Activated CD8-positive, alpha-beta T cell treated with anti-CD3 and anti-CD28 coated beads, Interleukin-2, amount 10 ng/mL, durations not matched to agents 7 days and 5 days (primary cell): ENCODE measurements at places on chromosomes 1 and 21.

GRCh38 chr1:185526344-185527307 lies 207.6 kb upstream of the HMCN1 start:
- DNase-seq = no peak

DNA sequence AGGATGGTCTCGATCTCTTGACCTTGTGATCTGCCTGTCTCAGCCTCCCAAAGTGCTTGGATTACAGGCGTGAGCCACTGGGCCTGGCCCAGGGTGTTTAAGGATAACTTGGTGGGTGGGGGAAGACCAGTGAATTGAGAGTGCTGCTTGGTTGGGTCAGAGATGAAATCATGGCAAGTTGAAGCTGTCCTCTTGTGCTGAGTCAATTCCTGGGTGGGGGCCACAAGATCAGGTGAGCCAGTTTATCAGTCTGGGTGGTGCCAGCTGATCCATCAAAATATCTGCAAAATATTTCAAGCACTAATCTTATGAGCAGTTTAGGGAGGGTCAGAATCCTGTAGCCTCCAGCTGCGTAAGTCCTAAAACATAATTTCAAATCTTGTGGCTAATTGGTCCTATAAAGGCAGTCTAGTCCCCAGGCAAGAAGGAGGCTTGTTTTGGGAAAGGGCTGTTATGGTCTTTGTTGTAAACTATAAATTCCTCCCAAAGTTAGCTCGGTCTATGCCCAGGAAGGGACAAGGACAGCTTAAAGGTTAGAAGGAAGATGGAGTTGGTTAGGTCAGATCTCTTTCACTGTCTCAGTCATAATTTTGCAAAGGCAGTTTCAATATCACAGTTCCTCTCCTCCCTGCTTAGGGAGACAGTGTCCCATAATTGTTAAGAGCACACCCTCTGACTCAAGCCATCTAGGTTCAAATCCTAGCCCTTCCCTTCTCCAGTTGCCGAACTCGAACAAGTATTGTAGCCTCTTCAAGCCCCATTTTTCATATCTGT lies 66.8 kb upstream of the BACH1 start:
- DNase-seq = no peak

- DNase-seq = no peak
Measured at GRCh38 chr1:24002695-24003094, 22.6 kb upstream of the SRSF10 start.

DNA sequence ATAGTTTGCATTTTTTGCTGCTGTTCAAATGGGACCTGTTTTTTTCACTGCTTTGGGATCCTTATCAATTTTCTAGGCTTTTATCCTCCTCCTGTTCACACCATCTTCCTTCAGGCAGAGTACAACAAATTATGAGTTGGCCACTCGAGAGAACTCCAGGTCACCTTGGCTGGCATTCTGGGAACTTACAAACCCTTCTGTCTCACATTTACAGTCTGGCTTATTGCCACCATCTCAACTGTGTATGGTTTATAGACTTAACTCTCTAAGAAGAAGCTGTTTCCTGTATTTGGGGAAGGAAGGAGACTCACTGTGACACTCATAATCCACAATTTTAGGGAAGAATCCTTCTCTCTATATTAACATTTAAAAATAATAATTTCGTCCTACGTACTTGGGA lies 5.4 kb upstream of the ZNF691 start:
- DNase-seq = no peak

GRCh38 chr1:57494530-57495079 lies 70.7 kb upstream of the DAB1 start:
- DNase-seq = no peak

DNA sequence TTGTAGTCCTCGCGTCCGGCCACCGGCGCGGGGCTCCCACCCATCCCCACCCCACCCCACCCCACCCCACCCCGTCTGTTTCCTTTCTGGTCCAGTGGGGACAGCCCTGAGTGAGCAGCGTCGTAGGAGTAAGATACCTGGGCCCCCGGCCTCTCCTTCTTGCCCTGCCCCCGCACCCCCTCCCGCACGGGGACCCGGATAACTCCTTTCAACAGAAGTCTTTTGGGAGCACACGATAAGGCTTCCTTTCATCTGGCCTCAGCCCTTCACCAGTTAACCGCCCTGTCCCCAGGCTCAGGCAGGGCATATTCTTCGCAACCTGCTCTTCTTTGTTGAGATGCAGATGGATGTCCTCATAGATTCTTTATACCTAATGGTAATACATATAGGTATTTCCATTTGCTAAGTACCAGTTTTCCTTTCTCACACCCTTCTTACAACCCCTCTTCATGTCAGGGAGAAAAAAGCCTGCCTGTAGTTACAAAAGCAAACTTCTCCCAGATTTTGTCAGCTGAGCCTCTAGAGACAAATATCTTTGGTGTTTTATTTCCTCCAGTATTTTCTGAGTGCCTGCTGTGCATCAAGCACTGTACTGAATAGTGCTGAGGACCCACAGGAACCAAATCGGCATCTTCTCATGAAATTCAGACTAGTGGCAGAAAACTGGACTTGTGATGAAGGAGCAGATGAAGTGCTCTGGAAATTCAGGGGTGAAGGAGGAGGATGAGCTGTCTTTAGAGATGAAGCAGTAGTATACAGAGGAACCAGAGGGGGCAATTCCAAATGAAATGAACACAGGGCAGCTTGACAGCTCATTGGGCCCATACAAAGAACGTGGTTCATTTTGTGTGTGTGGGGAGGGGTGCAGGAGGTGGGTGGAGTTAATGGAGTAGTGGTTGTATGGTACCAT lies 33.6 kb downstream of the SLC2A1 start:
- no peak for DNase-seq

DNA sequence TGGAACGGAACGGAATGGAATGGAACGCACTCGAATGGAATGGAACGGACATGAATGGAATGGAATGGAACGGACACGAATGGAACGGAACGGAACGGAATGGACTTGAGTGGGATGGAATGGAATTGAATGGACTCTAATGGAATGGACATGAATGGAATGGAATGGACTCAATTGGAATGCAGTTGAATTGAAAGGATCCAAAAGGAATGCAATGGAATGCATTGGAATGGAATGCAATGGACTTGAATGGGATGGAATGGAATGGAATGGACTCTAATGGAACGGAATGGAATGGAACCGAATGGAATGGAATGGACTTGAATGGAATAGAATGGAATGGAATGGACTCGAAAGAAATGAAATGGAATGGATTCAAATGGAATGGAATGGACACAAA lies 102.4 kb upstream of the OR4F16 start:
- no peak for DNase-seq

DNA sequence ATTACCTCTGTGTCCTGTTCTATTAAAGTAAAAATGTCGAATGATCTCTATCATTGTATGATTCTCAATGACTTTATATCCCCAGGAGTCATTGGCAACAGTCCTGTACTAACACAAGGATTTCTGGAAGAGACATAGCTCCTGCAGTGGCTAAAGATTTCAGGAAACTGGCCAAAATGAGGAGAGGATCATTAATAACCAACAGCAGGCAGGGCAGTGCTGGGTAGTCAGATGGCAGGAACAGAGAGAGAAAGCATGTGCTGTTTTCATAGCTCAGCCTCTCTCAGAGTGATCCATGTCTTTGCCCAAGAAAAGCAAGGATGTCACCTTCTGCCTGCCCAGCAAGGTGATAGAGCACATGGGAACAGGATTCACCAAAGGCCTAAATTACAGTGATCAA lies 604.7 kb upstream of the PLXNA2 start:
- no peak for DNase-seq

- peak; percentile 68 for DNase-seq
Measured at GRCh38 chr1:28915031-28915895, 894 bp downstream of the EPB41 start.

DNA sequence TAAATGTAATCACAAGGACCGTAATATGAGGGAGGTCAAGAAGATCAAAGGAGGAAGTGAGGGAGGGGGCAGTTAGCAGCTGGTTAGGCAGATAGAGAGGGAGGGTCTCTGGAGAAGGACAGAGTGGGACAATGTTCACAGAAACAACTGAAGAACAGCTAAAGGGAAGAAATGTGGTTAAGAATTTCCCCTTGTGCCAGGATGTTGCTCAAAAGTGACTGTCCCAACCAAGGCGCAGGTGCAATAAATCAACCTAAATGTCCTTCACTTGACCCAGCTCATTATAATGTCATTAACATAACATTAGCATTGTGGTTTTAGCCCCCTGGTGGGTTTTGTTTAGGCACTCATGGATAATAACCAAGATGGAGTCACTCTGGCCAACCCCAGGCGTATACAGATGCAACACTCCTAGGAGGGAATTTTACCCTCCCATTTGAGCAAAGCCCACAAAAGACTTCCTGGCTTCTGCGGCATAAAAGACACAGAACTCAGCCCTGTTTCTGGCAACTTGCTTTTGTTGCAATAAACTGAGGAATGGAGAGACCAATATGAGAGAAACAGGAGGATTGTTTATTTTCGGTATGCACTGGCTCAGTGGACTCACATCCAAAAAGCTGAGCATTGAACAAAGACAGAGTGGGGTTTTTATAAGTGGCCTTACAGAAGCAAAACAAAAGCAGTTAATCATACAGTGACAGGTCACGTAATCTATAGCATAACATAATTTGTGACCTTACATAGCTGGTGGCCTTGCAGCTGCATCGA lies 7.3 kb upstream of the CA6 start:
- no peak for DNase-seq

- no peak for DNase-seq
Measured at GRCh38 chr1:180924939-180925338, 12.2 kb downstream of the KIAA1614 start.

GRCh38 chr1:179883040-179883744 lies 1.1 kb downstream of the TOR1AIP1 start:
- peak; percentile 69 for DNase-seq

DNA sequence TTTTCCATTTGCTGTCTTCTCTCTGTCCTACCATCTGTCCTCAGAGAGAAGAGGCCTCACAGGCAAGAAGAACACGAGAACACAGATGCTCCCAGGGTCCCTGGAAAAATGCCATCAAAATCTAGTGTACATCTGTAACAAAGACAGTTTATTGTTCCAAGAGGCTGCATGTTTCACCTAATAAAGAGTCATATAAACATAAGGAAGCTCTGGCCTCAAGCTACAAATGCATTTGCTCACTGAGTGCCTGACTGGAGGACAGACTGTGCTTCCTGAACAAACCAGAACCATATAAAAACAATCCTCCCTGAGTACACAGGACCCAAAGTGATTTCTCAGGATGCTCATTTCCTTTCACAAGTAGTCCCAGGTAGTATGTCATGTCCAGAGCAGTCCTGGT lies 76.3 kb upstream of the SLC44A3 start:
- DNase-seq = no peak

DNA sequence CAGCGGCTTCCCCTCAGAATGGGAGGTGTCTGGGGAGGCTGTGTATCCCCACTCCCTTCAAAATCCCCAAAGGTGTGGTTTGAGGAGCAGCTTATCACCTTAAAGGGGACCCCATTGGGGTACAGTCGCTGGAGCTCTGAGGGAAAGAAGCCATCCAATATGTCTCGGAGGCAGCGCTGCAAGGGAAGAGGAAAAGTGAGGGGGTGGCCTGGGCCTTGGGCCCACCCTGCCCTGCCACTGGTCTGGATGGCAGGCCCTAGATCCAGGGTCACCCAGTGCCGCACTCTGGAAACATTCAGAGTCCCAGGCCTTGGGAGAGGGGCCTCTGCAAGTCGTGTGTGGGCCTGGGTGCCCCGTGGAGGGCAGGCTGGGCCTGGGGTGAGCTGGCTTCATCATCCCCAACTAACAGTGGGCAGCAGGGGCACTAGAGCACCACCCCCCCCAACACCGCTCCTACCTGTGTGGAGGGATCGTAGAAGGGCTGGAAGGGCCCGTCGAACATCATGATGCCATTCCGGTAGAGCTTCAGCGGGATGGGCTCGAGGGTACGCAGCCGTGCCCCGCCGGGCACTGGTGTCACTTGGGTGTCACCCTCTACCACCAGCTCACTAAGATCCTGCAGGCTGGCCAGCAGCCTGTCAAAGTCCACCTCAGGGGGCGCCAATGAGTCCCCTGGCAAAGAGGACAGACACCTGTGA lies 5.6 kb downstream of the SH3BGRL3 start:
- DNase-seq = peak; percentile 67

DNA sequence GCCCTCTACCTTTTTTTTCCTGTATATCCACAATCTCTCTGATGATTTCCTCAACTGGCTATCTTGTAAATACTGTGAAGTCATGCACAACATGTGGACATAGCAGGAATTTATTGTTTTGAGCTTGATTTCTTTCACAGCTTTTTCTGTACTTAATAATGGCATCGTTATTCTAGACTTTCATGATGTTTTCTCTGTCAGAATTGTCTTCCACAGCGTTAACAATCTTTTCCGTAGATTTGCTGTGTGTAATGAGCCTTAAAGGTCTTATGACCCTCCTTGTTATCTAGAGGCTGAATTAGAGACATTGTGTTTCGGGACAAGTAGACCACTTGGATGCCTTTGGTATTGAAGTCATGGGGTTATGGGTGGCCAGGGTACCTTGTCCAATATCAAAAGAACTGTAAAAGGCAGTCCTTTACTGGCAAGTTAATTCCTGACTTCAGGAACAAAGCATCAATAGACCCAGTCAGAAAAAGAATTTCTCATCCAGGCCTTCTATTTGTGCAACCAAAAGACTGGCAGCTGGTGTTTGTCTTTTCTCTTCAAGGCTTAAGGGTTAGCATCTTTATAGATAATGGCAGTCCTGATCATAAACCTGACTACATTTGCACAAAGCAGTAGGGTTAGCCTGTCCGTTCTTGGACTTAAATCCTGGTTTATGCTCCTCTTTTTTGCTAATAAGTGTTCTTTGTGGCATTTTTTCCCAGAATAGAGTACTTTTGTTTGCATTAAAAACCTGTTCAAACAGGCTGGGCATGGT lies 30.1 kb upstream of the CHAF1B start:
- no peak for DNase-seq

DNA sequence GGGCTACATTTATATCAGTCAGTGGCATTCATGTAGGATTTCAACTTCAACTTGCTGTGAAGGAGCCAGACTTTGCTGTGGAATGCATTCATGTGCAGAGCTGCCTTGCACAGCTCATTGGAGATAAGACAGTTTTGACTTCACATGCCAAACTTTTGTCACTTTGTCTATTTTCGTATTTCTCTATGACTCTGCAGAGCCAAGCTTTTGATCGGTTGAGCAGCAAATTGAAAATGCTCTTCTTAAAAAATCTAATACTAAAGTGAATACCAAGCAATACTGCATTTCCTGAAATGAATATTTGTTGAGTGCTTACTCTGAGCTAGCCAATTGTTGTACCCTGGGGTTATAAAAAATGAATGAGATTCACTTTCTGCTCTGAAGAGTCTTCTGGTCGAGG lies 388.7 kb downstream of the ST6GALNAC3 start:
- DNase-seq = no peak

GRCh38 chr21:33283203-33283602 lies 17.0 kb downstream of the IL10RB start:
- no peak for DNase-seq

DNA sequence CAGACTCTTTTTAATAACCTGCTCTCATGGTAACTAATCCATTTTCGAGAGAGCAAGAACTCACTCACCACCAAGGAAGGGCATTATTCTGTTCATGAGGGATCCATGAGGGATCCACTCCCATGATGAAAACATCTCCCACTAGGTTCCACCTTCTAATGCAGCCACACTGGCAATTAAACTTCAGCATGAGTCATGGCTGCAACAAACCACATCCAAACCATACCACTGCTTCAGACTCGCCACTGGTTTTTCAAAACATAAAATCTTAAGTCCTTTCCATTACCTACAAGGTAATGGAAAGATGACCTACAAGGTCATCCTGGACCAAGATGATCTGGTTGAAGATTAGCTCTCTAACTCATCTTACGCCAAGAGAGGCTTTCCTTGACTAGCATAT lies 405.1 kb downstream of the VAV3 start:
- no peak for DNase-seq

GRCh38 chr1:214476229-214476985 lies 75.0 kb downstream of the PTPN14 start:
- DNase-seq = no peak
